ENCODE measurements at places on chromosomes 7 and 10.

- DNase-seq, result no peak
Measured at GRCh38 chr7:135430626-135431025, 79.3 kb downstream of the CNOT4 start.

DNA sequence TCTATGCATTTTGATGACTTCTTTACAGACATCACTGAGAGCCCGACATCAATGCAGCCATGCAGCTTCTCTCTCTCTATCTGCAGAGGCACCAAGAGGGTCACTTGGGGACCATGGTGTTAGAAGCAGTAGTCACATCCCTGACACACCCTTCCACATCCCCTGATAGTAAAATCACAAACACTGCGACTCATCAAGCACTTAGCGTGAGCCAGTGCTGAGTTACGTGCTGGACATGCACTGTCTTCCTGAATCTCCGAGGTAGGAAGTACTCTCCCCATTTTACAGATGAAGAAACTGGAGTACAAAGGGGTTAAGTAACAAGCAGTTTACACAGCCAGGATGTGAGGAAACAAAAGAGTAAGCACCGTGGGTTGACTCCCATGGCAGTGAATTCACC is 109.2 kb downstream of the OSBPL3 start:
- no peak for DNase-seq

- DNase-seq, result no peak
Measured at GRCh38 chr10:69211524-69211923, 8.6 kb upstream of the HKDC1 start.

GRCh38 chr10:3132036-3133025 is 40.3 kb downstream of the PITRM1 start:
- no peak for DNase-seq

DNA sequence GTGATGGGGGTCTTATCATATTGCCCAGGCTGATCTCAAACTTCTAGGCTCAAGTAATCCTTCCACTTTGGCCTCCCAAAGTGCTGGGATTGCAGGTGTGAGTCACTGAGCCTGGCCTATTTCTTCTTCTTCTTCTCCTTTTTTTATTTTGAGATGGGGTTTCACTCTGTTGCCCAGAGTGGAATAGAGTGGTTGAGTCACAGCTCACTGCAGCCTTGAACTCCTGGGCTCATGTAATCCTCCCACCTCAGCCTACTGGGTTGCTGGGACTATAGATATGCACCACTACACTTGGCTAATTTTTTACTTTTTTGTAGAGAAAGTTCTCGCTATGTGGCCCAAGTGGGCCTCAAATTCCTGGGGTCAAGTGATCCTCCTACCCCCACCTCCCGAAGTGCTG is 124.3 kb downstream of the SKIDA1 start:
- DNase-seq, result no peak

- no peak for DNase-seq
Measured at GRCh38 chr7:41889040-41889439, 186.2 kb upstream of the INHBA start.

DNA sequence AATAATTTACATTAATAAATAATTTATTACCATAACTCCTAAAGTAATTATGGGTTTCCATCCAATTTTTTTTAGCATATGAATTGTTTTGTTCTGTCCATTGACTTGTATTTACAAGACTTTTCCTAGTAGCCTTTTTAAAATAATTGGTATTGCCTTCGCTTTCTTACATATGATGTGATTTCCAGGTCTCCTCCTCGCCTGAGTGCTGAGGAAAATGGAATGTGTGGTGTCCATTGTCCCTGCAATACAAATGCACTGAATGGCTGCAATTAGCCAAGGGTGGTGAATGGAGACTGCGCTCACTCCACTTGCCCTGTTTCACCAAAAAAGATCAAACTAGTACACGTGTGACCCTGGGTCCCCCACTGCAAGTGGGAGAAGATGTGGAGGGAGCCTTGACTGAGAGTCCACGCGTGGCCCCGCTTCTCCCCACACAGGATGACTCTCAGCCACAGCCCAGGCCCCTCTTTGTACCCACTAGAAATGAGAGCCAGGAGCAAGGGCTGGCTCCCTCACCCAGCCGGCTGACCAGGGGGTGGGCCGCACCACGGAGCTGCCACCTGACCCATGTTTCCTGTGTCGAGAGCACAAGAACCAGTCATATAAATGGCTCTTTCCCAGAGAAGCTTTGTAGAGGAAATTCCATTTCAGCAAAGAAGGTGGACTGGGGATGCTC is 52.6 kb downstream of the FAM53B start:
- DNase-seq, result no peak

- DNase-seq, result no peak
Measured at GRCh38 chr10:24007359-24007758, 201.6 kb upstream of the KIAA1217 start.

DNA sequence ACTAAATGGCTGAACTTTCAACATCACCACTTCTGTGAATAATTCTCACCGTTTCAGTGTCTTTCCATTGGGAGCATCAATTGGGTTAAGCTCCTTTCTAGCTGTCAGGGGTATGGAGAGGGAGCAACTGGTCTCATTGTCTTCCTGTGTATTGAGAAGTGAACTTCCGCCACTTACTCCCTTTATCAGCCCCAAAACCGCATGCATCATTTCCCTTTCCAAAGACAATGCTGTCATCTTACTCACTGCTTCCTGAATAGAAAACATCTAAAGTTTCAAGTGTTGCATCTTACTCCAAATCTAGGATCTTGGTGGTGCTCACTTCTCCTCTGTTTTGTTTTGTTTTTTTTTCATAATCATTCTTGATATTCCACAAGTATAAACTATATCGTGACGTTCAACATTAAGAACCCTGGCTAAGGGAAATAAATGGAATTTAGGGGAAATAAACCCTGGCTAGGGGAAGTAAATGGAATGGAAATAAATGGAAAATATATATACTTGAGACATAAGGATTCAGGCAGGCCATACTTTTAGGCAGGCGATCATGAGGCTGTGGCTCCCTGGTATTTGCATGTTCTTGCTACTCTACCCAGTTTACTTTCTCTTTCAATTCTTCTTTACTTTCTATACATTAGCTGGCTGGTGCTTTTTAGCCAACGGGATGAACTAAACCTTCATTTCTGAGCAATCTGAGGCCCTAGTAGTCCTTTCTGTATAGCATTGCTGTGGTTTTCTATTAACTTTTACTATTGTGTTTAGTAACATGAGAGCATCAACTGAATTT is 371.9 kb downstream of the BMPER start:
- no peak for DNase-seq

GRCh38 chr7:36208997-36209813 is 56.2 kb downstream of the EEPD1 start:
- no peak for DNase-seq

- no peak for DNase-seq
Measured at GRCh38 chr10:129946859-129947258, 17.2 kb downstream of the EBF3 start.

DNA sequence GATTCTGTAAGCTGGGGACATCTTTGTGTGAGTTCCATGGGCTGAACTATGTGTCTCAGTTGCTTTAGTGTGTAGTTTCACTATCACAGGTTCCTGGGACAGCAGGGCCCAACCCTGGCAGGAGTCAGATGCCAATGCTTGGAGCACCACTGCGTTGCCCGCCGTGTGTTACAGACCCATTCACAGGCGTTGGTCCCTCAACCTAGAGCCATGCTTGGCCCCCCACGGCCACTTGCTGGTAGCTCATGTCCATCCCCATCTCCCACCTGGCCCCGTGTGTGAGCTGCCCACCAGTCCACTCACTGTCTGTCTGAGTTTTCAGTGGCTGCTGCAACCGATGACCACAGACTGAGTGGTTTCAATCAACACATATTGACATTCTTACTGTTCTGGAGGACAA is 546.9 kb downstream of the TCERG1L start:
- DNase-seq, result no peak

DNA sequence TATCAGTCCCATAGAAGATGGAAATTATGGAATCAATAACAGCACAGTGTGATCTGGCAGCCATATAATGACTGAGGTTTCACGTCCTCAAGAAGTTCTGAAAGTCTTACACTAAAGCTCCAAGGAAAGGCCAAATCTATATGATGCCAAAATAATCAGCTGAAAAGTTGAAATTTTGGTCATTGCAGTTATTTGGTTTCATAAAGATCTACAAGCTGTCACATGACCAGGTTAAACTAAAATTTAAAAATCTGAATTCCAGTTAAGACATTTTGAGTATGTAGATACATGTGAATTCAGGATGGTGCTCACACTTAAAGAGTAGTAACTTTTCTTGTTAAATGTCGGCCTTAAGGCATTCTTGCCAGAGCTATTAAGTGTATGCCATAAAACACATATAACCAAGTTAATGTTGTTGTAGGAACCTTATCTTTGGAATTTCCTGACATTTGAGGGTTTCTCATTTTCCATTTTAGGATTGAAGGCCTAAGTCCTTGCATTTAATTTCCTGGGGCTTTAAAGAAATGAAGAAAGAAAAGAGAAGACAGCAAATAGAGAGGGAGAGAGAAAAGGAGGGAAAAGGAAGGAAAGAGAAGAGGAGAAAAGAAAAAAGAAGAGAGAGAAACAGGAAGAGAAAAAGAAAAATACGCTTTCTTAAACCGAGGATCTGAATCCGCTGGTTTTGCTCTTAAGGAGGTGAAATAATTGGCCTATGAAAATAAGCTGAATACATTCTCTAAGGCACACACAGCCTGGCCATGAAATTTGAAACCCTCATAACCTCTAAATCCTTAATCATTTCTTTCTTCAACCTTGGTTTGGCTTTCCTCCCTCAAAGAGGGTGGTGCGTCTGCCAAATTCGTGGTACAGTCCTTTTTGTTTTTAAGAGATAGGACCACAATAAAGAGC is 43.8 kb downstream of the DENND2A start:
- no peak for DNase-seq

DNA sequence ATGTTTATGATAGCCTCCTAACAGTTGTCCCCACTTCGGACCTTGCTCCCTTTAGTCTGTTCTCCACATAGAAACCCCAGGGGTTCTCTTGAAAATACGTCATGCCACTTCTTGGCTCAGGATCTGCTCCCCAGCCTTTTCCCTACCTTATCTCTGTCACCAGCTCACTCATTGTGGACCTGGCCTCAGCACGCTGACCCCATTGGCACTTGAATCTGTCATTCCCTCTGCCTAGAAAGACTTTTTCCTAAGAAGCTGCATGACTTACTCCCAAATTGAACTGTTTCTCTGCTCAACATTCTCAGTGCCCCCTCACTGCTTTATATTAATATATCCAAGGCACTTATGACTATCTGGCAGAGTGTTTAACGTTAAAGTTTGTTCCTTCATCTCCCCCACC is 8.4 kb downstream of the EPDR1 start:
- no peak for DNase-seq

DNA sequence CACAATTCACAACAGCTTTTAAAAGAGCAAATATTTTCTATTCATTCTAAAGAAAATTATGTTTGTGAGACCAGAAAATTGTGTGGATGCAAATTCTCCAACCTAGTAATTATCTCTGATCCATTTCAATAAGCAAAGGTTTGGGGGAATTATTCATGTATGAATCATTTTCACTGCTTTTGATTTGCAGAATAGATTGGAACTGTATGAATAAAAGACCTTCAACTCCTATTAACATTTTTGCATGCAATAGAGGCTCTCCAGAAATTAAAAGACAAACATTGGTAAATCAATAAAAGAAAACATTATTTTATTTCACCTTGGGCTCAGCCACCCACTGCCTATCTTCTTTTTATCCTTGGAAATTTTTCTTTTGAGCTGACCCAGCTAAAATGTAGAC is 43.5 kb downstream of the FEZF1 start:
- no peak for DNase-seq

- no peak for DNase-seq
Measured at GRCh38 chr7:70384024-70384423, 747.9 kb upstream of the GALNT17 start.

DNA sequence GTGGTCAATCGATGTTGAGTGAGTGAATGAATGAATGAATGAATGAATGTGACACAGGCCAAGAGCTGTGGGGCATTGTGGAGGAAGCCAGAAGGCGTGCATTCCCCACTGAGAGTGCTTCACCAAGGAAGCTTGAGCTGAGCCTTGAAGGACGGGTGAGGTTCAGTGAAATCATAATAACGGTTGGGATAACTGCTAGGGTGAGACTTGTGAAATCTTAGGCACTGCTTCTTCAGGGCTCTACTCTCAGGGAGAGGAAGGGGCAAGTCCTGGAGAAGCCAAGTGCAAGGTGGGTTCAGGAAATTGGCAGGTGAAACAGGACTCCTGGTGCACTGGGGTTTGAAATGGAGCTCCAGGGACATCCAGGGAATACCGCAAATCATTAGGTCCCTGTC is 23.7 kb upstream of the PRKAG2 start:
- DNase-seq, result no peak

DNA sequence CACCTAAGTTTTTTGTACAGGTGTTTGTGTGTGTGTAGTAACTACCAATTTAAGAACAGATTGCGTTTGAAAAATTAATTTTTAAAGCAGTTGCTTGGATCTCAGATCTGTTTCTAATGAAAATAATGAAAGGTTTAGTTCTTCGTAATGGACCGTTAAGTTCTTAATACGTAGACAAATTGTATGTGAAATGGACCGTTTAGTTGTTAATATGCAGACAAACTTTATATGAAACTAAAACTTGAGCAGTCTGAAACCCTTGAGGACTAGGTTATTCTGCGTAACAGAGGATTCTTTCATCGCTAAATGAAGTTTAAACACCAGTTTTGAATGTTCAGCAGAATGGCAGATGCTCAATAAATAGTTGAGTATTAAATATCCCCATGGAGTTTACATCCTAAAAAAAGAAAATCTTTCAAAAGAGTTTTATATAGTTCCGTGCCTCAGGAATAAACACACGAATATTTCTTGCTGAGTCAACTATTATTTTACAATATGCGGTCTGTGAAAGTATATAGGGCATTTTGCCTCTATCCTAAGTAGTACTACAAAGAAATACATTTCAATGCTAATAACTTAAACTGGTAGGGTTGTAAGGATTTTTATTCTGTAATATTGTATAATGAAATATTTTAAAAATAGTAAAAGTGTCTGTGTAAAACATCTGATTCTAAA is 1.2 kb downstream of the DBF4 start:
- DNase-seq, result no peak

DNA sequence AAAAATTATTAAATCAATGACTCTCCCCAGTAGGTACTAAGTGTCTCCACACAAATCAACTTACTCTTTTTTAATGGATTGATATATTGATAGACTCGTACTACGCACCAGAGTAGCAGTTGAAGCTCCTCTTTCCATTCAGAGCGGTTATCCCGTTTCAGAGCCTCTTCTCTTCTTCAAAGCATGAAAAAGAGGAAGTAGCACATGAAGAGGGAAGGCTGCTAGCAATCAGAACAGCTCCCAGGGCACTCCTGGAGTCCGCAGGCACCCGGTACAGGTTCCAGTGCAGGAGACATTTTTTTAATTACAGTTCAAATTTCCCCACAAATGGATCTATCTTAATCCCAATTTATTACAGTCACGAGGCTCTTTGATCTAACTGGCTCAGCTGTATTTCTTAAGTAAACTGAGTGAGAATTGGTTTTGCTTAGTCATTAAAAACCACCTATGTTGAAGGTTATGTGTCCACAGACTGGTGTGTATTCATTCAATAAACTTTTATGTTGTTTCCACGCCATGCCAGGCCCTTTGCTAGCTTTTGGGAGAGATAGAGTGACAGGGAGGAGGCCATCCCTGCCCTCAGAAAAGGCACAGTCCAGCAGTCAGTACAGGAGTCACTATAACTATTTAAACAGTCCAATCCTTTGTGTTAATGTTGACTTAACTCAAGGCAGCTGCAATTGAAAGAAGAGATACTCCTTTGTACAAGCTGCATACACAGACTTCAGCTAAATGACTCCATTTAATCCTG is 32.1 kb upstream of the CALN1 start:
- no peak for DNase-seq

GRCh38 chr10:29324220-29324841 is 35.5 kb downstream of the LYZL1 start:
- DNase-seq, result no peak

Measured in stimulated activated CD8-positive, alpha-beta memory T cell treated with anti-CD3 and anti-CD28 coated beads, Interleukin-4, amount 100 ng/mL, for 1 hour (primary cell).